Left kidney (tissue), 8 donors: ENCODE measurements at places on chromosomes 16 and 17. TPM values are rescaled to one million over a fixed set of nuclear protein-coding genes. Genes with fewer than 3 reads are reported as not detected.

ASGR2 gene
- polyA plus RNA-seq, result 2.0 TPM

HAS3 gene
- polyA plus RNA-seq, result 4.2 TPM

INCA1 gene
- 8.8 TPM for polyA plus RNA-seq

MPV17L gene
- polyA plus RNA-seq, result 14.4 TPM

TEN1 gene
- 24.7 TPM for polyA plus RNA-seq

NPIPA7 gene
- 19.0 TPM for polyA plus RNA-seq

KRTAP2-2 gene
- polyA plus RNA-seq, result not detected

SYNGR3 gene
- polyA plus RNA-seq, result 1.5 TPM

ABCC12 gene
- 0.13 TPM for polyA plus RNA-seq

WNT9B gene
- polyA plus RNA-seq, result 8.5 TPM

RNPS1 gene
- 207 TPM for polyA plus RNA-seq

ADGRG1 gene
- 74.1 TPM for polyA plus RNA-seq

GCGR gene
- 9.2 TPM for polyA plus RNA-seq

KCNG4 gene
- polyA plus RNA-seq, result 0.07 TPM

DYNLRB2 gene
- 9.8 TPM for polyA plus RNA-seq

MMP2 gene
- 256 TPM for polyA plus RNA-seq

ITGB3 gene
- 21.8 TPM for polyA plus RNA-seq

PITPNM3 gene
- 8.0 TPM for polyA plus RNA-seq

TBC1D26 gene
- 0.67 TPM for polyA plus RNA-seq

SLC7A6 gene
- polyA plus RNA-seq, result 18.1 TPM

HID1 gene
- 10.8 TPM for polyA plus RNA-seq

SLC5A10 gene
- polyA plus RNA-seq, result 0.58 TPM

RASD1 gene
- polyA plus RNA-seq, result 0.73 TPM

CD79B gene
- polyA plus RNA-seq, result 2.1 TPM

MPP3 gene
- 13.6 TPM for polyA plus RNA-seq
